ENCODE measurements at places on chromosomes 3 and 15.
A peak's percentile ranks its signal among the peaks of the same experiment; 100 is the strongest.

- DNase-seq = no peak
Measured at GRCh38 chr3:179265875-179266274, 15.0 kb upstream of the KCNMB3 start.

DNA sequence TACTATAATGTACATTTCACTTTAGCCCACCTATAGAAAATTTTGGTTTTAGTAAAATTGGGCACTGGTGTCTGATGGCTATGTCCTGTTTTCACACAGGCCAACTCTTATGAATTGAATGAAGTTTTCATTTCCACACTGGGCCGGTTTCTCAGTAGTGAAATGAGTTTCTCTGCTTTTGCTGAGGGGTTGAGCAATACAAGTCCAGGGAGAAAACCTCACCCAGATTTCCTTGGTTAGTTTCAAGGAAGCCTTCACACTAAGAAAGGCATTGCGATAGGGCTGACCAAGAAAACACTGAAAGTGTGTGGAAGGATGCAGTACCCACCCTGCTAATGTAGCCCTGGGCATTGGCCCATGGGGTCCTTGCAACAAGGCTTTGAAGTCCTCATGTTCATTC is 331.5 kb upstream of the CFAP20DC start:
- DNase-seq = no peak

GRCh38 chr15:51708013-51708412 is 26.7 kb downstream of the SCG3 start:
- peak; percentile 50 for DNase-seq

GRCh38 chr3:59938828-59939227 is 889.0 kb upstream of the CFAP20DC start:
- DNase-seq = no peak

DNA sequence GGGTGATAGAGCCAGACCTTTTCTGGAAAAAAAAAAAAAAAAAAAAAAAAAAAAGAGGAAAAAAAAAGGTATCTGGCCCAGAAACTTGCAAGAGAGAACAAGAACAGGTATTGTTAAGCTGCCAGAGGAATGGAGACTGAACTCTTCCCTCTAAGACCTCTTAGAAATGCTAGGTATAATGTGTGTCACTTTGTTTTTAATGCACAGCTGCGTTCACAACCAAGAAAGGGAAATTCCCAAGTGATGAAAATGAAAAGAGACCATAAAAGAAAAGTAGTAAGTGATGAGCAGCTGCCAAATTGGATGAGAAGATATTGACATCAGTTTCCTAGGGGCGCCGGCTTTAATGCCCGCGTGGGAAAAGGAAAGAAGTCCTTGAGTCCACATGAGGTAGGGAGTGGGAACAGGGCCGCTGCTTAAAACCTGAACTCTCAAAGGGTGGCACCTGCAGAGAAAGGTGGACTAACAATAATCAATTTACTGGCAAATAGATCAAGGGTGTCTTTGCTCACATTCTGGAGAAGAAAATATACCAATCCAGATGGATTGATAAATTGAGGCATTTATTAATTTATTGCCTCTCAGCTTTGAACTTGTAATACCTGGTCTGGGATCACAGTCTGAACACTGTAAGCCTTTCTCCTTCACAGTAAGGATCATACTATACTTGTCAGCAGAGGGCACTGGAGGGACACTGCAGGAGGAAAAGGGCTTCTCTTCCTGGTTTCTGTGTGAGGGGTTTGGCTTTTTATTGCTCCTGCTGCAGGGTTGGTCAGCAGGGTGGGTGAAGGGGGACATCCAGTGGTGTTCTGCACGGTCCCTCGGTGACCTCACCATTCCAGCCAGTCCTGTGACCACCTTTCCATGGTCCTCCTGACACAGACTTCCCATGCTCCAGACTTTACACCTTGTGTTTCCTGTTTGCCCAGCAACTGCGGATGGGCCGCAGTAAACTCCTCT is 131.6 kb downstream of the AQP9 start:
- DNase-seq = peak; percentile 33

DNA sequence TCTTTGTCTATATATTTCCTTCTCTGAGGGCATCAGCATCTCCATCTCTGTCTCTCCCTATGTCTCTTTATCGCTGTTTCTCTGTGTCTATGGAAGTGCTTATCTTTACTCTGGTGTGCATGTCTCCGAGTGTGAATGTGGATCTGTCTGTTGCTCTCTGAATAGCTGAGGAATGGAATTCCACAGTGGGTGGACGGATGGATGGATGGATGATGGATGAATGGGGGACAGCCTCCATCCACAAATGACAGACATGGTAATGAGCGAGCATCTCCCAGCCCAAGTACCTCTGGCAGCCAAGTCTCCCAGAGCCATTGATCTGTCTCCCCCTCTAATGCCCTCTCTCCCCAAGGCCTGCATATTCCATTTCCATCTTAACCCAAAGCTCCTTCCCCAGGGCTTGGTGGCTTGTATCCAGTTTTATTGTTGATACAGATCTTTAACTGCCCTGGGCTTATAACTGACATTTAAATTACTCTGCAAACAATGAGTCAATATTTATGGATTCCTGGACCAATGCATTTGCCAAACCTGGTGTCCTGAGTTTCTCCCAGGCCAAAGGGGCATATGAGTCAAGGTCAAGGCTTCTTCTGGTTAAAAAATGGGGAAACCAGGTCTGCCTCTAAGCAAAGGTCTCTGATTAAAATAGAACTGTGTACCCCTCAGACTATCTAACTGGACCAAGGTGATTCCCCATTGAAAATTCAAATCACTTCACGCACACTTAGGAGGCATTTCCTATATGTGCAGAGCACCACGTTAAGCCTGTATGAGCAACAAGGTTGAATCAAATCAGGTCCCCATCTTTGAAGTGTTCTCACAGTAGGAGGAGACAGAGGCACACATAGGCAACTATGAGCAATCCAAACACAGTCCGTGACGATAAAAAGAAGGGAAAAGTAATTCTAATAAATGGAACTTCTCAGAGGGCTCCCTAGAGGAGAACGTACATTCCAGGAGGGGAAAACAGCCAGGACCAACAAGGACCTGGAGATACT is 109.9 kb downstream of the TLE3 start:
- DNase-seq = no peak

GRCh38 chr15:30962079-30962478 is 29.3 kb downstream of the MTMR10 start:
- DNase-seq = no peak

GRCh38 chr15:101083336-101084045 is 164.3 kb downstream of the LRRK1 start:
- DNase-seq = no peak

DNA sequence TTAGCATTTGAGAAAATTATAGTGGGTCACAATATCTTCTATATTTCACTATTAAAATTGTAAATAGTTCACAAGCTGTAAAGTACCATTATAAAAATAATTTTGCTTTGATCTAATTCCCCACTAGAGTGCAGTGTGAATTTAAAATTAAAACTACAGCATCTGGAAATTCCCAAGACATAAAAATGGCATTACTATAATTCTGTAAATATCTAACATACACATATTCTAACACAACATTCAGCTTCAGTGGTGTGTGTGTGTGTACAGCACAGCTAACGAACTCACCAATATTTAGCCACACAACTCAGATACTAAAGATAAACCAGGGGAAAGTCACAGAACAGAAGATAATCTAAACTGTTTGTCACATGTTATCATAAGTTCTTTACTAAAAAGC is 424.9 kb upstream of the ZNF385D start:
- DNase-seq = no peak

- no peak for DNase-seq
Measured at GRCh38 chr3:49257187-49257586, 19.8 kb downstream of the C3orf62 start.

GRCh38 chr15:90583471-90584252 is 53.9 kb downstream of the CRTC3 start:
- no peak for DNase-seq

GRCh38 chr3:119025171-119025795 is 9.4 kb downstream of the IGSF11 start:
- no peak for DNase-seq

DNA sequence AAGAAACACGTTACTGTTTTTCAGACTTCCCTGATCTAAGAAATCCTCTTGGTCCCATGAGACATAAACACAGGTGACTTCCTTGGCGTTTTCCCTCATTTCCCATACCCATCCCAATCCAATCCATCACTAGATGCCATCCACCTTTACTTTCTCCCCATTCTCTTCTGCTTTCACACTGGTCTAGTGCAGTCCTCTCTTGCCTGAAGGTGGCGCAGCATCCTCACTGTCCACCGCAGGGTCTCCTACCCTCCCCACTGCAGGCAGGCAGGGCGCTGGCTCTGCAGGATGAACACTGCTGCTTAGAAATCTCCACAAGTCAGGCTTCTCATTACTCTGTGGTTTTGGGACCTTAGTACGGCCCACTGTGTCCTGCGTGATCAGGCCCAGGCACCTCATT is 58.2 kb downstream of the RAB7A start:
- no peak for DNase-seq

- no peak for DNase-seq
Measured at GRCh38 chr3:170761103-170761502, 108.9 kb downstream of the RPL22L1 start.

GRCh38 chr15:90561344-90562244 is 31.9 kb downstream of the CRTC3 start:
- no peak for DNase-seq
